ENCODE measurements at places on chromosomes 11 and 22.

DNA sequence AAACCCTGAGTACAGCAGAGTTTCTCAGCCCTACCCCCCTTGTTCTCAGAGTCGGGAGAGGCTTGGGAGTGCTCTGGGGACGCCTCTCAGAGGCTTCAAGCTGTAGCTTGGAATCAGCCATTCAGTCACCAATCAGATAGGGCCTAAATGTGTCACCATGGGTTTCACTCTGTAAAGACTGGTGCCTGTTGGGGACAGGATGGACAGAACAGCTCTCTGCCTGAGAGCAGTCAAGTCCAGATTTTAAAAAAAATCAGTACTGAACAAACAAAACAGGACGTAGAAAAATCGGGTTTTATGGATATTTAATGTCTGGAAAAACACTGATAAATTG, 1.3 kb downstream of the FADD start:
- DNase-seq, result no peak

- DNase-seq, result no peak
Measured at GRCh38 chr11:110148775-110149744, 55.9 kb downstream of the ZC3H12C start.

GRCh38 chr11:13091373-13091772, 82.3 kb downstream of the RASSF10 start:
- no peak for DNase-seq

DNA sequence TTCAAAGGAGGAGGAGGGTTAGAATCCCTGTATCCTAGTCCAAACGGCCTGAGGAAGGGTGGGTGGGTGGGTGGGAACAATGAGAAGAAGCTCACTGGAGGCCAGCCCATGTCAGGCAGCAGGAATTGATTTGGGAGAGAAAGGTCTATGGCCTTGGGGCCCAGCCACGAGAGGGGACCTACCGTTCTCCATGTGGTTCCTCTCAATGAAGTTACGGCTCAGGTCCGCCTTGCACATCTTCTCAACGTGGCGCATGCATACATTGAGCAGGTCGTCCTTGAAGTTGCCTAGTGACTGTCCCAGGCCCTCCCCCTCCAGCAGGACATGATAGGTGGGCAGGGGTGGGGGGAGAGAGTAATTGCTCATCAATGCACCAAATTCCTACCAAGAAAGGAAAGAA, 12.4 kb downstream of the TRIM29 start:
- no peak for DNase-seq

DNA sequence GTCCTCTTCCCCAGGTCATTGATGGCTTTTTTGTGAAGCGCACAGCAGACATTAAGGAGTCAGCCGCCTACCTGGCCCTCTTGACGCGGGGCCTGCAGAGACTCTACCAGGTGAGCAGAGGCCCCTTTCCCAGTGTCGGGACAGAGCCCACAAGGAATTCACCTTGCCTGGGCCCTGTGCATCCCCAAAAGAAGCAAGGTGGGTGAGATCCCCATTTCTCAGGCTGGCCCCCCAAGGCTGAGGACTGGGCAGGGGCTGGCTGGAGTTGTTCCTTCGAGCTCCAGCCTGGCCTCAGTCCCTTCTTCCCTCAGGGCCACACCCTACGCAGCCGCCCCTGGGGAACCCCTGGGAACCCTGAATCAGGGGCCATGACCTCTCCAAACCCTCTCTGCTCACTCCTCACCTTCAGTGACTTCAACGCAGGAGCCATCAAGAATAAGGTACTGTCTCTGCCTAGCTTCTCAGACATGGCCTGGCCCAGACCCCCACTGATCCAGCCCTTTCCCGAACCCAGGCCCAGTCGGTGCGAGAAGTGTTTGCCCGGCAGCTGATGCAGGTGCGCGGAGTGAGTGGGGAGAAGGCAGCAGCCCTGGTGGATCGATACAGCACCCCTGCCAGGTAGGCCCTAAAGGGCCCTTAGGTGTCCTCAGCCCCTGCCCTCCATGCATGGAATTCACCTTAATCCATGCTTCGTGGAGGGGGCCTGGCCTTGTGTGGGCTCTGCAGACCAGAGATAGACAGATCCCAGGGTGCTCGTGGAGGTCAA, 4.7 kb downstream of the MUS81 start:
- DNase-seq, result no peak

- DNase-seq, result no peak
Measured at GRCh38 chr11:98710986-98711385, 309.8 kb upstream of the CNTN5 start.

GRCh38 chr22:44436736-44437135, 61.3 kb downstream of the RTL6 start:
- no peak for DNase-seq

DNA sequence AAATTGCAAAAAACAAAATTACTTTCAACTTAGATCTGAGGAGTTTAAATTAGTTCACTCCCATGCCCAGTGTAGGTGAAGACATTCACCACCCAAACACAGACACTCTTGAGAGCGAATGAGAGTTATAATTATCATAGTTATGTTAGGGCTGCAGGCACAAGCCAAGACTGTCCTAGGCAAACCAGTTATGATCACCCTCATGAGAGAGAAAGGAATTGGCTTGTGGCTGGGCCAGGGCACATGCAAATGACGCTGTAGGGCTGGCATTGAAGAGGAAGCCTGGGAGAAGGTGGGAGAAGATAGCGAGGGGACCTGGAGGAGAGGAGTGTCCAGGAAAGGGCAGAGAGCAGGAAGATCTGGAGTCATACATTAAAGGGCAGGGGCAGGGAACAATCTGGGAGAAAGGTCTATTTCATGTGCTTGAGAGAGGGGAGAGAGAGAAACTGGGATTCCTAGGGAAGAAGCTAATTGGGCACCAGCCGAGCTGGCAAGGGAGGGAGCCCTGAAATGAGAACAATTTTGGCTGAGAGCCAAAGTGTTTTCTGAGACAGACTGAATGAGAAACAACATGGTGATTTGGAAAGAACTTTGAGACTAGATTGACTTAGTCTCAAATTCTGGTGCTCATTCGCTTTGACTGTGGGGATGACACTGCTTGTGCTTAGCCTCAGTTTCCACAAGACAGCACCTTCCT, 279.9 kb downstream of the KIRREL3 start:
- DNase-seq, result no peak

DNA sequence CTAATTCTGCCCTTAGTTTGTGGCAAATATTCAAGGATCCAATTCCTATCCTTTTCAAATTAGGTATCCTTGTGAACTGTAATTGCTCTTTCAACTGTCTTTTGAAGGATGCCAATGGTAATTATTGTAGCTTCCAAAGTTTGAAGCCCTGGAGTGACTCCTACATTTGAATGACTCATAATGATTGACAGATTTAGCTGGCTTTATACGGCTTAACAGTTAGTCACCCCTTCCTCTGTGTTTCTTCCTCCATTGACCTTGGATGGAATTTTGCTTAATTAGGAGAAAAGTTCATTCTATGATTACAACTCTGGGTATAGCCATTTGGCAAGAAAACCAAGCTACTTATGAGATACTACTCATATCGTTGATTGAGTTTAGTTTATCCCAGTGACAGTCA, 639.3 kb upstream of the KIRREL3 start:
- no peak for DNase-seq

All from vagina (tissue), 2 donors.